ENCODE measurements at places on chromosomes 7 and 10.

- DNase-seq = peak; percentile 61
These were observed 83.9 kb downstream of the MKX start for GRCh38 chr10:27661514-27662286.

DNA sequence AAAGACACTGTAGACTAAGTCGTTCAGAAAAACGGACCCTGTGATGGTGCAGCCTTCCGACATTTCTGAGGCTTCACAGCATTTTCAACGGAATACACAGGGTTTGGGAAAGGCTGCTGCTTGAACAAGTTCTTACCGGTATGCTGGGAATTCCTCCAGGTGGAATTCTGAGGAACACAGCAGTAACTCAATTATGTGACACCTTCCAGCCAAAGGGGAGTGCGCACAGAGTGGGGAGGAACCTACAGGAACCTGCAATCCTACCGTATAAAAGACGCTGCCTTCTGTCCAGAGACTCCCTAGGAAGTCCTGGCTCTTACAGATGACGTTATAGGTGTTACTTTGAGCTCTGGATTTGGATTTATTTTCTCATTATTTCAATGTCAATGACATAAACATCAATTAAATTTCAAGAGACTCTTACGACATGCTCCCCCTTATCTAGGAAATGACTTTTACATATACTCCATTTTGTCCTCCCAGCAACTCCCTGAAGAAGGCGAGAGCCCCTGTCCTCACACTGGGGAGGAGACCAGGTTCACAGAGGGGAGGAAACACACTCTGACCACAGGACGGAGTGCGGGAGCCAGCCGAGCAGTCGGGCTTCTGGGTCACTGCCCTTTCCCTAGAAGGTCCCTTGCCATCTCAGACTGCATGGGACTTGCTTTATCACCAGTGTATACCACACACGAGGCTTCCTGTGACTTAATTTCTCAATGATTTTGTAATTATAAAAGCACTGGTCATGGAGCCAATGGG, 27.9 kb downstream of the VIPR2 start:
- DNase-seq = no peak

DNA sequence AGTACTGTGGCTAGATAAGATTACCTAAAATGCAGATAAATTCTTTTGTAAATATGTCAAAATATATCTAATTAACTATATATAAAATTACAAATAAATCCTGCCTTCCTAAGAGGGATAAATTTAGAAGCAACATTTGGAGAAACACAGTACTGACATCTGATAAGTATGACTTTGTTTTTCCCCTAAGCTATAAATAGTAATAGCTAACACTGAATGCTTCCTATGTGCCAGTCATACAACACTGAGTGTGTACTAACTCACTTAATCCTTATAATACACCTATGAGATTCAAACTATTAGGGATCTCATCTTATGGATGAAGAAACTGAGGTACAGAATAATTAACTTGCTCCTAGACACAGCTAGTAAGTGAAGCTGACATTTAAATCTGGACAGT, 733.4 kb downstream of the MAGI2 start:
- DNase-seq = no peak

DNA sequence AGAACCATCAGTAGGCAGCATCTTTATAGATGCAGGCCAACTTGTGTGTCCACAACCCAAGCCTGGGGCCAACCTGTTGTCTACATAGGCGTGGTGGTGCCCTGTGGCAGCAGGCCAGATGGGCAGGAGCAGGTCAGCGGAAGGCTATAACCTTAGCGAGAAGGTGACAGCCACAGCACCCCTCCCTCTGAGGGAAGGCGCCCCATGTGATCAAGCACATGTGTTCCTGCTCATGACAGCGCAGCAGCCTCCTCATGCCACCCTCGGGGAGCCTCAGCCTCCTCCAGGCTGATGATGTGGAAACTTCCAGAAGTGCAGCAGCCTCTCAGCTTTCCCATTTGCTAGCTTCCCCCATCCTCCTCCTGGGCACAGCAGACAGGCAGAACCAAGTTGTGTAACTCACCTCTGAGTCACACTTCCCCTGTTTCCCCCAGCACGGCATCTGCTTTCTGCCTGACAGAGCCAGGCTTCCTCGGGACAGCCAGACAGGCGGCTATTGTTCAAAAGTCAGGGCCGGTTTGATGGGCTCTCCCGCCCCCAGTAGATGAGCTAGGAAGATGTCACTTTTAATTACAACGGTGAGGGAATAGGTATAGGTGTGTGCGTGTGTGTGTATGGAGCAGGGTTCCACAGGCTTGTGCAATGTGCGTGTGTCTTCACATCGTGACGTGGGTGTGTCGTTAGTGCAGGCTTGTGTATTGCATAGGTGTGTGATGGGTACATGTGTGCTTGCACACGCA, 312.0 kb upstream of the ZMIZ1 start:
- peak; percentile 93 for DNase-seq

- DNase-seq = no peak
These were observed 54.6 kb upstream of the ARHGAP21 start for GRCh38 chr10:24778298-24778697.

GRCh38 chr7:19145434-19146115, 354 bp upstream of the FERD3L start:
- no peak for DNase-seq

DNA sequence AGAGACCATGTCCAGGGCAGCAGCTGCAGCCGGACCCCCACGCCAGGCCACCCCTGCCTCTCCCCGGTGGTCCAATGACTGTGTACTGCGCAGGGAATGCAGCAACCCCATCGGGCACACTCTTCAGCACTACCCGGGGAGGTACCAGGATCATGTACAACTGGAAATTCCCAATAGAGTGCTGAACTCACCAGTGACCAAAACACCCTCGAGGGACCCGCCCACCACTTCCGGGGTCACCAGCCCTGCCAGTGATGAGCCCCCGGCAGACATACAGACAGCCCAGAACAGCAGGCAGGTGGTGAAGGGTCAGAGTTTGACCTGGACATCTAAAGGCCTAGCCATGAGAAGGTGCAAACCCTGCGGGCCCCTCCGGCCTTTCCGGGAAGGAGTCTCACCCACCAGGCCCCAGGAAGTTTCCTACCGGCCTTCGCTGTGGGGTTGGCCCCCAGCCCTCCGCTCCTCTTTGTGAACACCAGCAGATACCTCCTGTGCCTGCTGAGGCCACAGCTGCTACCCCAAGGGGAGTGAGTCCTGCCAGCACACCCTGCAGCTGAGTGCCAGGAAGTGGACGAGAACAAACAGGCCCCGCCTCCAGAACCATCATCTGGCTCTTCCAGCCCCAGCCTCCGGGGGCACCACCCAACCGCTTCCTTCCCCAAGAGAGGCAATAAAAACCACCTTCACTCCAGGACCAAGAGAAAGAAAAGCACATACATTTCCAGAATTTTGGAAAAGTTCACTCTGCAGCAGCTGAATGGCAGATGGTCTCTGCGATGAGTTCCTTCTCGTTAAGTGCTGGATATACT, 5.0 kb upstream of the ANKRD61 start:
- peak; percentile 83 for DNase-seq

GRCh38 chr10:17115683-17116082, 13.9 kb downstream of the CUBN start:
- DNase-seq = peak; percentile 52

- peak; percentile 47 for DNase-seq
These were observed 28.0 kb downstream of the MICU1 start for GRCh38 chr10:72597897-72598296.
